ENCODE measurements at places on chromosomes 6 and 20.

- no peak for DNase-seq
Measured at GRCh38 chr6:132961122-132961521, 146.8 kb downstream of the RPS12 start.

DNA sequence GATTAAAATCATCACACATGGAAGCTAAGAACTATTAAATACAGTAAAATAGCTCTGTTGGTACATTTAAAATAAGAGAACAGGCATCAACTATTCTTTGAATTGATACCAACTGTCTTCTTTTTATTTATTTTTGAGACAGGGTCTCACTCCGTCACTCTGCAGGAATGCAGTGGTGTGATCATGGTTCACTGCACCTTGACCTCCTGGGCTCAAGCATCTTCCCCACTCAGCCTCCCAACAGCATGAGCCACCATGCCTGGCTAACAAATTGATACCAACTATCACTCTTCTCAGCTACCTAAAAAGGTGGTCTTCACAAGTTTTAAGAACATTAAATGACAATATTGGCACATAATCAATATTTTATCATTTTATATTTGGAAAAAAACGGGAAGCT is 7.8 kb upstream of the PNISR start:
- no peak for DNase-seq

GRCh38 chr6:11412616-11413015 is 124.9 kb upstream of the TMEM170B start:
- no peak for DNase-seq

DNA sequence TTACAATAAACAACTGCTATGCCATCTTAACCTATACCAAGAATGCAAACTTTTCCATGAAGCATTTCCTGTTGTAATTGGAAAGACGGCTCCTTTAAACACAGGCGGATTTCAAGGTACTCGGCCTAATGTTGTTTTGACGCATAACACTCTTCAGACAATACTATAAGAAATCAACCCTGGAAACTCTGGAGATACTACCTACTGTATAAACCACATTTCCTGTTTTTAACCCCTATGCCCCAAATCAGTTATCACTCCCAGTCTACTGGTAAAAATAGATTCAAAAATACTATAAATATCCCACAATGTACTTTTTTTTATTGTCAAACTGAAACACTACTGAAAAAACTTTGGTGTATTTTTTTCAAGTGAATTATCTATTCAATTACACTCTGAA is 118.1 kb downstream of the IRF4 start:
- no peak for DNase-seq

DNA sequence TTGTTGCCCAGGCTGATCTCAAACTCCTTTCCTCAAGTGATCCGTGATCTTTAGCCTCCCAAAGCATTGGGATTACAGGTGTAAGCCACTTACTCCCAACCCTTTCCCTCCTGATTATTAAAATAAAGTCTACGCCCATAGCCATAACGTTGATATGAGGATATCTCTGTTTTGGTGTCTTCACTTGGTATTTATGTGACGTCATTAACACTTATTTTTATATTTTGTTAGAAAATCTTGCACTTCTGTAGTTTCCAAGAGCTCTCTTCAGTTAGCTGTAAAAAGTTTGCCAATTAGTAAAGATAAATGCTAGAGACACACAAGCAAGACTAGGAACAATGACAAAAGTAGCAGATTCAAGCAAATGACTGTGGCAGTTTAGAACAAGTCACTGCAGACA is 115.6 kb upstream of the HSF2 start:
- no peak for DNase-seq

DNA sequence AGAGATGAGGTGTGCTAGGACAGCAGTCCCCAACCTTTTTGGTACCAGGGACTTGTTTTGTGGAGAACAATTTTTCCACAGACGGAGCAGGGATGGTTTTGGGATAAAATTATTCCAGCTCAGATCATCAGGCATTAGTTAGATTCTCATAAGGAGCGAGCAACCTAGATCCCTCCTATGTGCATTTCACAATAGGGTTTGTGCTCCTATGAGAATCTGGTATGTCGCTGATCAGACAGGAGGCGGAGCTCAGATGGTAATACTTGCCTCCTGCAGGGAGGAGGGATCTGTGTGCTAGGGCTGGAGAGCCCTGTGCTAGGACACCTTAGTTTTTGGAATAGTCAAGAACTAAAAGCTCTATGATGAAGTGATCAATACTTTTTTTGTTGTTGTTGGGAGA is 2.5 kb downstream of the SMIM13 start:
- DNase-seq, result no peak

GRCh38 chr6:78231002-78231401 is 578.2 kb downstream of the MEI4 start:
- DNase-seq, result no peak

DNA sequence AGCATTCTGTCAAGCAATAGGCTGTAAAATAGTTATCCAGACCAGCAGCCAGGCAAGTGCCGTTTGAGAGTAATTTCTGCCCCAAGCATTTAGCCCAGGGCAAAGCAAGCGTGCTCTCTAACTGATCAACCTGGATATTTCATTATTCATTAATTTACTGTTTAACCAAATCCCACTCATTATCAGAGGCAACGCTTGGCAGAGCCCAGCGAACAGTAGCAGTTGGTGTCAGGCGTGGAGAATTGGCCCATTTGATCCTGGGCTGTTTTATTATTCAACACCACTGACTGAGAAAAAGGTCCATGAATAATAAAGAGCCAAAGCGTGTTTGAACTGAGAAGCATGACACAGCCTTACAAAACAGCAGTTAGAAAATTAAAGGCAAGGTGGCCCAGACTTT is 35.3 kb downstream of the TFAP2B start:
- DNase-seq, result no peak

GRCh38 chr6:84197708-84198107 is 29.7 kb downstream of the CEP162 start:
- no peak for DNase-seq

- no peak for DNase-seq
Measured at GRCh38 chr20:57451431-57451794, 60.2 kb downstream of the RBM38 start.

- DNase-seq, result peak; percentile 16
Measured at GRCh38 chr20:4369798-4370124, 351.9 kb upstream of the PRND start.

DNA sequence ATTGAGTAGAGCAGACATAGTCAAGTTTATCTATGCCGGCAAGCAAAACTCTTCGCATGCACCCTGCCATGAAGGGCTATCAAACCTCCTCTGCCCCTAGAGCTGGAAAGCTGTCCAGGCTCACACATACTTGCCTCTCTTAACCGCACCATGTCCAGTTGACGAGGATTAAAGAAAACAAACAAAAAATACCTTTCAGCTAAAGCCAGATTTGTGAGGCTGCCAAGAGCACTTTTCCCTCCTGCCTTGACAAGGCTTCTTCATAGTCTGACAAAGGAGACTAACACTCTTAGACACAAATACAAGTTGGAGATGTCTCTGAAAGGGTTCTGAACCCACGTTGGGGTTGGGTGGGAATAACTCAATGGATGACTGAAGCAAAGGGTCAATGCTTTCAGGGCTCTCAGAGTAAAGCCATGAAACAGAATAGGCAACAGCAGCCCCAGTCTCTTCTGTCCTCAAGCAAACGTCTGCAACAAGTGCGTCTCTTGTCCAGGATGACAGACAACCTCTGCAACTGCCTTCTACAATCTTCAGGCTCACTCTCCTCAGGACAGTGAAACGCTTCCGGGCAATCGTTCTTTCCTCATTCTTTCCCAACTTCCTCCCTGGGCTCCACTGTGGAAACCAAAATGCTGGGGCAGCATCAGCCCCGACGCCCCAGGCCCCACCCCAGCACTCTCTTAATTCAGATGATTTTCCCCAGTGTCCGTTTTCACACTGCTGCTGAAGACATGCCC is 57.8 kb downstream of the AGPAT4 start:
- no peak for DNase-seq

- DNase-seq, result no peak
Measured at GRCh38 chr6:27891320-27891875, 20.8 kb downstream of the OR2B2 start.

DNA sequence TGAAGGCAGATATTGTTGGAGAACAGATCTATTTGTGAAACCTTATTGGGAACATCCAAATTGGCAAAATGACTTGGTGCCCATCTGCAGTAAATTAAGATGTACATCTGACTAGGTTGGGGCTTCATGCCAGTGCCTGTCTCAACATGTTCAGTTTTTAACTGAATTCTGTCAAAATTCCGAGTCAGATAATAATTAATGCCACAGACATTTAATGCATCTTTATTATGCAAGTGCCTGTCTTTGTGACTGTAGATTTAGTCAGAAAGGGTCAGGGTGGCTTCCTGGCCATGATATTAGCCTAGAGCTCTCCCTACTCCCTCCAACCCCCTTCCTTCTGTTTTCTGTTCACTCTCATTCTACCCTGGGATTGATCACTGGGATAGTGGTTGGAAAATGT is 199.3 kb upstream of the FLRT3 start:
- DNase-seq, result no peak

- DNase-seq, result peak; percentile 43
Measured at GRCh38 chr6:43771858-43772680, 2.1 kb downstream of the VEGFA start.

GRCh38 chr6:42140032-42140431 is 2.4 kb downstream of the C6orf132 start:
- no peak for DNase-seq

GRCh38 chr6:87308970-87309369 is 13.4 kb upstream of the SMIM8 start:
- DNase-seq, result no peak
